Hepatic stellate cell (primary cell): ENCODE measurements at places on chromosomes 7 and 10.

GRCh38 chr10:6581778-6582228, 1.7 kb upstream of the PRKCQ start:
- DNase-seq = no peak

DNA sequence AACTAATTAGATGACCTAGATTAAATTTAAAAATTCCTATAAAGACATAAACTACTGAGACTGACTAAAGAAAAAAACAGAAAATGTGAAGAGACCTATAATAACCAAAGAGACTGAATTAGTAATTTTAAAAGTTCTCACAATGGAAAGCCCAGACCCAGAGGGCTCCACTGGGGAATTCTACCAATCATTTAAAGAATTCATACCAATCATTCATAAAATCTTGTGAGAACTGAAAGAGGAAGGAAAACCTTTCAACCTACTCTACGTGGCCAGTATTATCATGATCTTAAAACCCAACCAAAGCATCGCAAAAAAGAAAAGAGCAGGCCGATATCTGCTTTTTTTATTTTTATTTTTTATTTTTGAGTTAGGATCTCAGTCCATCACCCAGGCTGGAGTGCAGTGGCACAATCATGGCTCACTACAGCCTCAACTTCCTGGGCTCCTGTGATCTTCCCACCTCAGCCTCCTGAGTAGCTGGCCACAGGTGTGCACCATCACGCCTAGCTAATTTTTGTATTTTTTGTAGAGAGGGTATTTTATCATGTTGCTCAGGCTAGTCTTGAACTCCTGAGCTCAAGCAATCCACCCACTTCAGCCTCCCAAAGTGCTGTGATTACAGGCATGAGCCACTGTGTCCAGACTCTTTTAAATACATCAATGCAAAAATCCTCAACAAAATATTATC, 48.6 kb downstream of the DGKI start:
- DNase-seq = no peak

DNA sequence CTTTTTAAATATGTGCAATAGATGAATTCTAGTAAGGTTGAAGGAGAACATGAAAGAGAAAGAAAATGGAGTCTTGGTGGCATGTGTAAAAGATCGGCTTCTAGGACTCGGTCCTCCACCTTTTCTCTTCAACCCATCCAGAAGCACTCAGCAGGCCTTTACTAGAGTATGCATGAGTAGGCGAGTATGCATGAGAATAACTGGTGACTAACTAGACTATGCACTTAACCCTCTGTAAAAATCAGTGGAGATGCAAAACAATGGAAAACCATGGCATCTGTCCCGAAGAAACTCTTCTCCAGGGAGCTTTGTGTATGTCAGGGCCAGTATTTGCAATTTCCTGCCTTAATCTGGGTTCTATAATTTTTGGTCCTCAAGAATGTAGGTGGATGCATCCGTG, 40.0 kb upstream of the GRB10 start:
- DNase-seq = no peak

- no peak for DNase-seq
Observed at GRCh38 chr7:16462431-16462889, 3.1 kb downstream of the SOSTDC1 start.

GRCh38 chr7:86961686-86962085, 97.8 kb downstream of the ELAPOR2 start:
- no peak for DNase-seq

DNA sequence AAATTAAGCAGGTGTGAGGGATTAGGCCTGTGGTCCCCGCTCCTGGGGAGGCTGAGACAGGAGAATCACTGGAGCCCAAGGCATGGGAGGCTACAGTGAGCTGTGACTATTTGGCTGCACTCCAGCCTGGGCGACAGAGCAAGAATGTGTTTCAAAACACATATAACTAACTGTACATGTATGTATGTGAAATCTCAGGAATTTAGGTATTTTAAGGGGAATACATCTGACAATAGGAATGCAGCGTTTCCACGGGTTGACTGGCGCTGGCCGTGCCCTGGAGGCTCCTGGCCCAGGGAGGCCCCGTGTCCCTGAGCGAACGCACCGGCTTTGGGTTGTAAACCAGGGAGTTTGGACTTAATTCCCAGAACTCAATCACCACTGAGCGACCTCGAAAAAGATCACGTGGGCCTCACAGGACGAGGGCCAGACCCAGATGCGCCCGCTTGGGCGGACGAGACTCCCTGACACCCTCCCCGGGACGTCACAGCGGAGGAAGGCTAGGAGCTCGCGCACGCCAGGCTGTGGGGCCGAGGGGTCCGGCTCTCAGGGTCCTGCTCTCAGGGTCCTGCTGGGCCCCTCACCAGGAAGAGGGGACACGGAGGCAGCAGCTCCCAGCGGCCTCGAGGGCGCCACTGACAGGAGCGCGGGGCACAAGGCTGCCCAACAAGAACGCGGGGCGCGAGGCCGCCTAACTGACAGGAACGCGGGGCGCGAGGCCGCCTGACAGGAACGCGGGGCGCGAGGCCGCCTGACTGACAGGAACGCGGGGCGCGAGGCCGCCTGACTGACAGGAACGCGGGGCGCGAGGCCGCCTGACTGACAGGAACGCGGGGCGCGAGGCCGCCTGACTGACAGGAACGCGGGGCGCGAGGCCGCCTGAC, 18.4 kb downstream of the PTPRN2 start:
- DNase-seq = no peak

DNA sequence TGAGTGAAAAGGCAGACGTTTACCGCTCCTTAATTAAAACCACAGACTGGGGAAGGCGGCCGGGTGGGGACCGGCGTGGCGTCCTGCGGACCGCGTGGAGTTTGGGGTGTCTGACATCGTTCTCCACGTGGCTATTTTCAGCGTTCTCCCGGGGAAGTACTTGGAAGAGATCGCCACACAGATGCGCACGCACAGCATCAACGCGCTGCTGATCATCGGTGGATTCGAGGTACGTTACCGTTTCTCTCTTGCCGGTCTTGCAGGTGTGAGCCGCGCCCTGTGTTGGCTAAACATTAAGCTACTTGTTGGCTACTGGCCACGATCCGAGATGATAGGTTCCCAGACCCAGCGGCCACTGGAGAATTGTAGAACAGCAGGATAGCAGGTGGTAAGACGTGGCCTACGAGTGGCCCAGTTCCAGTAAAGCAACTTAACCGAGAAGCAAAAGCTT, 51.3 kb downstream of the PFKP start:
- DNase-seq = no peak

DNA sequence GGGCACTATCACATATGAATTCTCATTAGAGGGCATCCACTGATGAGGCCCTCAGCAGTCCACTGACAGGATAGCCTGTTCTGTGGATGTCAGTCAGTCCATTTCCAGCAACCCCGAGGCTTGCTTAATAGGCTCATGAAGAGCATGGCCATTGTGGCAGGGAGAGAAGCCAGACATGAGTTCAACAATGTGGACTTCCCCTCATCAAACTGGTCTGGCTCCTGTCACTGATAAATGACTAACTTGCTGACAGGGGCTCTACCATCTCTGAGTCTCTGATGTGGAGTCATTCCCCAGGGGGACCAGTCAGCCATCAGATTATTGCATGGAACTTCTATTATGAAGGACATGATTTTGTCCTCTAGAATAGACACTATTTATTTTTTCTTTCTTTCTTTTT, 19.8 kb upstream of the TRIL start:
- DNase-seq = no peak

DNA sequence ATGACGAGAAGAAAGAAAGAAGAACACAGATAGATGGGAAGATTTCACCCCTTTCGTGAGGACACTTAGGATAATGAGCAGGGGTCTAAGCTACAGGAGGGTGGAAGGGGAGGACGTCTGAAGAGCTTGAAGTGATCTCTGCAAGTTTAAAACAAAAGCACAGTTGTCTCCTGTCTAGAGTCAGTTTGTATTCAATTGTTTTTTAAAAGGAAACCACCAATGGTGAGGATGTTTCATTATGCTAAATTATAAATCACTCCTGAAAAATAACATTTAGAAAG, 85.9 kb downstream of the ADAM12 start:
- no peak for DNase-seq

DNA sequence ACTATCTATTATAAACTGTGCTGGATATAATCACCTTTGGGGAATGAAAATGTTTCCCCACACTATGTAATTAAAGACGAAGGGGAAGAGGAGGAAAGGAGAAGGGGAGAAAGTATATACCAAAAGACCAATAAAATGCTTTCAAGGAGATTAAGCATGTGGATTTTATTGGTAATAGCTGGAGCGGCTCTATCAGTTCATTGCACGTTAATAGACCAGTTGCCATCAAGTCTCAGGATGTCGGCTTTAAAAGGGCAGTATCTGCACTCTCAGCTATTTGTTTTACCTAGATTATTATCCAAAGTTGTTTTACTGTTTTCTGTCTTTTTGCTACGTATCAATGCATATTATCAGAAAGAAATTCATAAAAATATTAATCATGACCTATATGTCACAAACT, 9.0 kb downstream of the ETV1 start:
- no peak for DNase-seq

DNA sequence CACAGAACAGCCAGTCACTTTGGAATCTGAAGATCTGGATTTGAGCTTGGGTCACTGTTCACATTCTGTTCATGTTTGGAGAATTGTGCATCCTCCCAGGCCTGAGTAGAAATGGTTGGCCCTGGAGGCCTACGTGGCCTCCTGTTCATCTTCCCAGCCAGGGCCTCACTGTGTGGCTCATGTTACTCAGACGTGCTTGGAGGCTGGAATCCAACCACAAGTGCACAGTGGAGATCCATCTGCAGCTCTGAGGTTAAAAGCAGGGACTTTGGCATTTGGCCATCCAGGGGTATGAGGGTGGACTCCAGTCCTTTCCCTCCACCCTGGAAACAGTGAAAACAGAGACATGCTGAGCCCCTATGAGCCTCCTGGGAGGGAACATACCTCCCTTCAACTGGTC, 709.0 kb upstream of the IGFBP3 start:
- peak; percentile 21 for DNase-seq

- no peak for DNase-seq
Observed at GRCh38 chr7:48782511-48782910, 141.8 kb upstream of the CDC14C start.

DNA sequence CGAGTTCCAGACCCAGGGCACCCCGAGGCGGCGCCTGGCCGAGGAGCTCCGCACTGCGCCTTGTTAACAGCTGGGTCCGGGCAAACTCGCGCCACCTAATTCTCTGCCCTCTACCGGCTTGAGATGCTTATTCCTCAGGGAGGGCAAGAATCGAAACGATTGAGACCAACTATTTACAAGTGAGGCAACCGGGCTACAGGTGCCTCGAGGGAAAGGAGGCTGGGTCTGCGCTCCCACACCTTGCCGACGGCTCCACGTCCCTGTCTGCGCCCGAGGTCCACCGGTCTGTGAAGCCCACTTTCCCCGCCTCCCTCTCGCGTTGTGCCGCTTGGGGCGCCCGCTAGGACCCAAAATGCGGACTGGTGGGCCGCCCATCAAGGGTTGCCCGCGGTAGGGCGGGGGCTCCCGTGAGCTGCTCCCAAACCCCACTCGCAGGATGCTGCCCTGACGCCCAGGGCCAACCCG, 527 bp downstream of the AKR1B1 start:
- peak; percentile 68 for DNase-seq

GRCh38 chr10:87038786-87039185, 18.7 kb downstream of the FAM25A start:
- no peak for DNase-seq

- no peak for DNase-seq
Observed at GRCh38 chr7:114688443-114689055, 233.3 kb upstream of the MDFIC start.

- no peak for DNase-seq
Observed at GRCh38 chr7:85659364-85659763, 472.5 kb upstream of the SEMA3D start.

DNA sequence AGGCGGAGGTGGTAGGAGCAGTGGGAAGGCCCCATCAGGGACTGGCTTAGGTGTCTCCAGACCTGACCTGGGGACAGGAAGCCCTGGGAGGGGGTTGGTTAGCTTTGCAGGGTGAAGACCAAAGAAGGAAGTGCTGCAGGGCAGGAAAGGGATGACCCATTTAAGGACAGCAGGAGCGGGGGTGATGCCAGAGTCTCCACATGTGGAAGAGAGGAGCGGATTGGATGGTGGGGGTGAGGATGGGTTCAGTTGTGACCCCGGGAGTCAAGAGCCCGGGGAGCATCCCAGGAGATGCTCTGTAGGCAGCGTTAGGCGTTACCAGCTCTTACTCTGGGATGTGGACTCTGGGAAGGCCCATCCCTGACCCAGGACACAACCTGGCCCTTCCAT, 3.1 kb upstream of the LDB3 start:
- DNase-seq = no peak

- DNase-seq = no peak
Observed at GRCh38 chr10:62395892-62396291, 21.7 kb downstream of the ZNF365 start.

GRCh38 chr10:49700997-49701396, 21.5 kb downstream of the C10orf53 start:
- no peak for DNase-seq

GRCh38 chr7:69561266-69561960, 36.9 kb upstream of the AUTS2 start:
- no peak for DNase-seq

DNA sequence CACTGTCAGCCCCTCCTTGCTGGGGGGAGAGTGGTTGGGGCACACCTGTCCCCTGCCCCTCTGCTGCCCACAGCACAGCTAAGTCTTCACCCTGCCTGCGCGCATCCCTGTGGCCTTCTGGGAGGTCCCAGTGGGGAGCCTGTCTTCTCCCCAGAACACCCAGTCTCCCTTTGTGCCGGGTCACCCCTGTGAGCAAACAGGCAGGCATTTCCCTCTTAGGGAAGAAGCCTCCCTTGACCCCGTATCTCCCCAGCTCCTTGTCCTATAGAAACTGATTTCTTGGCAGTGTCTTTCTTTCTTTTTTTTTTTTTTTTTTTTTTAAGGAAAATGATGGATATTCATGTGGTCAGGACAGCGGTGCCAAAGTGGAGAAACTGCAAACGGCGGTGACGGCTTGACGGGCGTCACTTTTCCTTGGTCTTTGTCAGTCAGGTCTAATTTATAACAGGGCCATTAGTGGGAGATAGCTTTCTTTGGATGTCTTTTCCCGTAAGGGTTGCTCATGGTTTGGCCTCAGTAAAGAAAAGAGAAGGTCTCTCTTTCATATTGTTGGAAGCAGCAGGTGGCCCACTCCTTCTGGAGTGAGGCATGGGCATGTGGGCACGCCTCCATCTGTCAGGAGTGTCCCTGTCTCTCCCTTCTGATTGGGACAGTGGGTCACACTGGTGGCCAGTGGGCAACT, 115.3 kb downstream of the NKX6-2 start:
- no peak for DNase-seq

DNA sequence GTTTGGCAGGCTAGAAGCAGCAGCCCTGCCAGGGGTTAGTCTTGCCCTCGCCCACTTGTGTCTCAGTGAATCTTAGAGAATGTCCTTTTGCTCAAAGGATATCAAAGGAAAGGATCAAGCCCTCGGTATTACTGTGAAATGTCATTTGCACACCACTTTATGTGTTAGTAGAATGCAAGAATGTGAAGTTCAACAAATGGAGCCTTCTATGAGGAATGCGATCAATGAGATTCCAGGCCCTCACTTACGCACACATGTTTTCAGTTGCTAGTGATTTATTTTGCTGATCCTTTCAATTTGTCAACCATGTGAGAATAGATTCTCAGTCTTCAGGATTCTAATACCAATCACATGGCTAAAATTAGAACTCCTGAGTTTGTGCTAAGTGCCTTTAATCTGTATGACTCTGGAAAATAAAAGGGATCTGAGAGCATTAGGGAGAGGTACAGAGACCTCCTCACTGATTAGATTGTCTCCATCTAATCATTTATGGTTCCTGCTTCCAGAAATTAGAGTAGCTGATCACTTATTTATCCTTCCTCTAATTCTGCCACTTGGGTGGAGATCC, 123.0 kb upstream of the SP4 start:
- DNase-seq = no peak
